ENCODE measurements at places on chromosomes 2 and 18.
A peak's percentile ranks its signal among the peaks of the same experiment; 100 is the strongest.

DNA sequence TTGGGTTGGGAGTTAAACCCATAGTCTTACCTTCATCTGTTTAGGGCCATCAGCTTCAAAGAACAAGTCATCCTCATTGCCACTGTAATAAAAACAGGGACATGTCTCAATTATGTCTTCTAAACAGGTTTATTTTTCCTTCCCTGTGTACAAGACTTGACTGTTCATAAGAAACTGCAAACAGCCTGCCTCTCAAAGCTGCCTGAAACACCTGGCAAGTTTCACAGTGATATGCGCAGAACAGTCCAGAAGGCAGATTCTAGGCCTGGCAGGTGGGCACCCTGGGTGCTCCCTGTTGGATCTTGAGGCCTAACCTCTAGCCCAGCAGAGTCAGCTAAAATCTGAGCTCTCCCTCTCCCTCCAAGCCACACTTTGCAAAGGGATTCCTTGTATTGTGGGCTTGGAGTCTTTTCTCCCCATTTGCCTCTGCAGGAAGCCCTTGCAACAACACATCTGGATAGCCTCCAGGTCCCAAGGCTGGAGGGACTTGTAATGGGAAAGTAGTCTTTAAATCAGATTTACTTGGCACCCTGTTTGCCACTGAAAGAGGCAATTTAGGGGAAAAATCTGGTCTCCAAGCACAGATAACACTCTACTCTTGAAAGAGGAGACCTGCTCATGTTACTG lies 930 bp downstream of the IL1B start:
- DNase-seq, result no peak

DNA sequence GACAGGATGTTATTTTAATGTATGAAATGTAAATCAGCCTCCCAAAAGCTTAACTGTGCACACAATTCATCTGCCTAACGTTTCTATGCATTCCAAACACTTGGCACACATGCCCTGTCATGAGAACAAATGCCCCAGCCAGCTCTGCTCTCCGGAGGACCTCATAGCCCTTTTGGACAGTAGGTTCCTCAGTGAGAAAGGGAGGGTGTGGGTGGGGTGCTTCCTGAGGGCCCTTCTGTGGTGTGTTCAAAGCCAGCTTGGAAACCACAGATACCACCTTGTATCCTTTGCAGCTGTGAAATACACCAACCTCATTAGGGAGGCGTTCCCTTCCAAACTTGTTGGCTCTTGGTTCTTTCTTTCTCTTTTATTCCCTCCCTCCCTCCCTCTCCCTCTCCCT lies 102.2 kb upstream of the ASB18 start:
- no peak for DNase-seq

- no peak for DNase-seq
These were observed 368.9 kb downstream of the PID1 start for GRCh38 chr2:228902176-228902575.

- DNase-seq, result no peak
These were observed 34.3 kb upstream of the LGALSL start for GRCh38 chr2:64419596-64420165.

DNA sequence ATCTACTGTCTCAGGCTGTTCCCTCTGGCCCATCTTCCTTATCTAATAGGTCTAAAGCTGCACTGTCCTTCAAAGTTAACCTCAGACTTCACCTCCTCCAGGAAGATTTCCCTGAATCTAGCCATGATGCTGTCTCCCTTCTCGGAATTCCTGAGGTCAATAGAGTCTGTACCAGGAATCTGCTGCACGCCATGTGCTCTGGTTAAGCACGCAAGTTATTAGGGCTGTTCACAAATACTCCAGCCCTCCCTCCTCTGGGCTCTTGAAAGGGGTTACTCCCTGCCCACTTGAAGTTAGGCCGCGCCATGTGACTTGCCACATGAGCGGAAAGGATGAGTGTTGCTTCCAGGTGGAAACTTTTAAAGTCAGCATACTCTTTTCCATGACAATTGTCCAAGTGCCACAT lies 43.6 kb downstream of the MCFD2 start:
- DNase-seq, result no peak

DNA sequence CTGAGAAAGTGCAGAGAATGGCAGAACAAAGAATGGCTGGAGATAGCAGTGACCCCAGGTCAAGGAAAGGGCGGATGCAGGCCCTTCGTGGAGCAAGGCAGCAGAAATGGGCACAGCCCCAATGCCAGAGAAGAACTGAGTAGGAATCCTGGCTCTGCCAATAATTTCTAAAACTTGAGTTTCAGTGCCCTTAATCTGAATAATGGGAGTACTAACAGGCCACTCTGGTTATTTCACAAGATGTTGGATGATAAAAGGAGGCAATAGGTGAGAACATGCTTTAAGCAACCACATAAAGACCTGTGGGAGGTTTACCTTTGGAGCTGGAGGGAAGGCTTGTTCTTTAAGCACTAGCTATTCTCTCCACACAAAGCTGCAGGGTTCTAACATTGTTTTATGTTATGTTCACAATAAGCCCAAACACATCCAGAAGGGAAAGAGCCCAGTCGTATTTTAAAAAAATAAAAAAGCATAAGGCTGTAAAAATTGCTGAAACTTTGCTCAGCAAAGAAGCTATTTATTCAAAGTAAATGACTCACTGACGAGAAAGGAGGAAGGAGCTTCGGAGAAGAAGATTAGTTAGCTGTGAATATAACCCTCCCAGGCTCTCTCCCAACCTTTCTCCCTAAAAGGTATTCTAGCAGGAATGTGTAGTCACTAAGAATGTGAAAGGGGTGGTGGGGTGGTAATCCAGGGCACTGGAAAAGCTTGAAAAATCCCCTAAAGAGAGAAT lies 470.2 kb downstream of the TXNL1 start:
- DNase-seq, result no peak

DNA sequence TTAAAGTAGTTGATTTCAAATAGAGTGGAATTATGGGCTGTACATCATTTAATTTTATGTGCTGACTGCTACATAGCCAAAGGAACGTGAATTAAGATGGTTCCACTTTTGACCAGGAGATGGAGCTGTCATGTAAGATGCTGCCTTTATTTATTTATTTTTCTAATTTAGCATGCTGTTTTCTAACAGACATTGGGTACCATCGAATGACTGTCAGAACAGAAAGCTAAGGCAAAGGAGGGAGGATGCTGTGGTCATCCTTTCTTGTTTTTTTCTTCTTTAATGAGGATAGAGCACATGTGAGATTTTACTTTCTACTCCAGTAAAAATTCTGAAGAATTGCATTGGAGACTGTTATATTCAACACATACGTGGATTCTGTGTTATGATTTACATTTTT lies at the start of gene SCN2A:
Gene SCN2A (plus strand): TSS at position 185 of the 400 bp plus-strand sequence. CDS start 56,410 bp downstream, outside the sequence.
- DNase-seq, result peak; percentile 51

- DNase-seq, result no peak
These were observed 47.0 kb upstream of the PPP1CB start for GRCh38 chr2:28704621-28705020.

DNA sequence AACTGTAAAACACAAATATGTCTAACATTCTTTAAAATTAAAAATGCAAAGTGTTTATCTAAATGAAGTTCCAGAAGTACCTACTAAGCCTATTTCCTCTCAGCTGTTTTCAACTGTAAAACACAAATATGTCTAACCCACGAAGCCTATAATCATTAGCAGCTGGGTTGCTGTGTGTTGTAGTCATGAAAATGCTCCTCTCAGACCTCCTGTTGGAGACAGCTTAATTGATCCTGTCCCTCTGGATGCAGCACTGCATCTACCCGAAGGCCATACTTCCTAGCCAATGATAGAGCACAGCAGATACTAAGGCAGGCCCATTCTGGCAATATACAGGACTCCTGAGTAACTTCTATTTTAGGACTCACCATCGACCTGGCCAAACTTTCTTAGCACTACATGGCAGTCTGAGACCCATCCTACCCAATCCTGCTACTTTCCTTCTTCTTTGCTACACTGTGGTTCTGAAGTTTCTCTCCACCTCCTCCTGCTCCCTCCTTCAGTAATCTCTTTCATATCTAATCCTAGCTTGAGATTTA lies 92.5 kb upstream of the RBBP8 start:
- DNase-seq, result no peak

DNA sequence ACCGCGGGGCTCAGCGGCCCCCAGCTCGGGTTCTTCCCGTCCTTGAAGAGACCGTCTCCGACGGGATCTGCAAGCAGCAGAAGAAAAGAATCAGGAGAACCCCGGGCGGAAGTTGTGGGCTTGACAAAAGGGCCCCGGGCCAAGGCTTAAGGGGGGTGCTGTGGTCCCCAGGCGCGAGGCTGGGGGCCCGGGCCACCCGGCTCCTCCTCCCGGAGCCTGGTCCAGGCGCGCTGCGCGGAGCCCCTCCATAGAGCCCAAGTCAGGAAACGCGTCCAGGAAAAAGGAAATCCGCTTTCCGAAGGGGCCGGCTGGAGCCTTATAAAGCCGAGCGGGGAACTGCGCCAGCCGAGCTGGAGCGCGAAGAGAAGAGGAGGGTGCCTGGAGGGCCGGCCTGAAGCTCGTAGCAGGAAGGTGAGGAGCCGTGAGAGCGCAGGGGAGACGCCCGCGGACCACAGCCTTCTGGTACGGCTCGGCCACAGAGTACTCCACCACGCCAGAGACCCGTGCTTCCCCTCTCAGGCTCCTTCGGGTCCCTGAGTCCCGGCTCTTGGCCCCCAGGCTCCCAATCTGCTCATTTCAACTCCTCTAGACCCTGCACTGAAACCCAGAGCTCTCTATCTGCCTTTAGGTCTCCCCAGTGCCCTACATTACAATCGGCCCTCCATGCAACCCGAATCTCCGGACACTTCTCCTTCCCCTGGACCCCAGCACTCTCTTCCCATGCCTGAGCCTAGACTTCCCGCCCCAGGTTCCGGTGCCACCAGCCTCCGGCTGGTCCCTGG lies 554 bp downstream of the FEV start:
- peak; percentile 10 for DNase-seq

- no peak for DNase-seq
These were observed 66.2 kb upstream of the KLF7 start for GRCh38 chr2:207231967-207232366.

- DNase-seq, result no peak
These were observed 106.4 kb downstream of the GATA6 start for GRCh38 chr18:22275706-22276333.

- DNase-seq, result no peak
These were observed 21.3 kb downstream of the PSME4 start for GRCh38 chr2:53949457-53949856.

GRCh38 chr2:136126021-136126420 lies 8.1 kb upstream of the CXCR4 start:
- no peak for DNase-seq

GRCh38 chr18:13375302-13376255 lies 157.0 kb downstream of the LDLRAD4 start:
- no peak for DNase-seq

- no peak for DNase-seq
These were observed 365.4 kb downstream of the ADCYAP1 start for GRCh38 chr18:1270081-1270480.

DNA sequence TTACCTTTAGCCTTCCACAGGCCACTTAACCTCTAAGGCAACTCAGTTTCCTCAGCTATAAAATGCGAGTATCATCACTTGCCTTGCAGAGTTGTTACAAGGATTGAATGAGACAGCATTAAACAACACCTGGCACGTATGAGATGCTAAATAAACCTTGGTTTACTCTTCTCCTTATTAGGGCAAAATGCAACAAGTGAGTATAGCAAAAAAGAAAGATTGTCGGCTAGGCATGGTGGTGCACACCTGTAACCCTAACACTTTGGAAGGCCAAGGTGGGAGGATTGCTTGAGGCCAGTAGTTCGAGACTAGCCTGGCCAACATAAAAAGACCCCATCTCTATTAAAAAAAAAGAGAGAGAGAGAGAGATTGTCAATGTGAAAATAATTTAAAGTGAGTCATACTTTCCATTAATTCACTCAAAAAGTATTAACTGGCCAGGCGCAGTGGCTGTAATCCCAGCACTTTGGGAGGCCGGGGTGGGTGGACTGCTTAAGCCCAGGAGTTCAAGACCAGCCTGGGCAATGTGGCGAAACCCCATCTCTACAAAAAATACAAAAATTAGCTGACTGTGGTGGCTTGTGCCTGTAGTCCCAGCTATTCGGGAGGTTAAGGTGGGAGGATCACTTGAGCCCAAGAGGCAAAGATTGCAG lies 8.0 kb downstream of the ATAD2B start:
- DNase-seq, result no peak

- no peak for DNase-seq
These were observed 110.0 kb downstream of the NCKAP5 start for GRCh38 chr2:133458280-133458679.

- DNase-seq, result no peak
These were observed 24.4 kb downstream of the SP5 start for GRCh38 chr2:170739507-170740046.

- no peak for DNase-seq
These were observed 26.6 kb upstream of the RMDN2 start for GRCh38 chr2:37898448-37898847.

DNA sequence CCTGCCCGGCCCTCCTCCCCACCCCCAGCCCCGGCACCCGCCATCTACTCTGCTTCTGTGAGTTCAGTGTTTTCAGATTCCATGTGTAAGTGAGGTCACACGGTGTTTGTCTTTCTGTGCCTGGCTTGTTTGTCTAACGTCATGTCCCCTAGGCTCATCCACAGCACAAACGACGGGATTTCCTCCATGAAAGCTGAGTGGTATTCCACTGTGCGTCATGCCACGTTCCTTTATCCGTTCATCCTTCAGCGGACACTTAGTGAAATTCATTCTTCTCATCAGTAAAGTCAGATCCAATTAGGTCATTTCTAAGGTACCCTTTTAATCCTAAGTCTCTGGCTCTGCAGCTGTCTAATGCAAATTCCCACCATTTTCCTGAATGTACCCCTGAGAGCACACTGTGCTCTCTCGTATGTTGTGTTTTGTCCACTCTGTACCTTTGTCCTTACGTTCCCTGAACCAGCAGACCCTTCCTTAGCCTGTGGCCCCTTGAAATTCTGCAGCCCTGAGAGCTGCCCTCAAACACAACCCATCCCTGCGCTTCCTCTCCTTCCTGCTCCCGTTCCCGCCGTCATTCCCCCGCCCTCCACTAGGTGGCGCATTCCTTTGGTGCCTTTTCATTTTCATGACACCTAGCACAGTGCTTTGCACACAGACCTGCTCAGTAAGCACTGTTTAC lies 44.1 kb downstream of the TRAPPC12 start:
- DNase-seq, result peak; percentile 25

- no peak for DNase-seq
These were observed 178.1 kb downstream of the MGAT5 start for GRCh38 chr2:134431838-134432434.

GRCh38 chr2:86302320-86302719 lies 35.1 kb downstream of the REEP1 start:
- no peak for DNase-seq
